ENCODE measurements at places on chromosomes 2 and 18.

GRCh38 chr2:125471963-125472362 is 1184.0 kb upstream of the GYPC start:
- peak; percentile 1 for DNase-seq

- DNase-seq: peak; percentile 40
Observed at GRCh38 chr2:97995026-97995733, 568 bp downstream of the TMEM131 start.

GRCh38 chr18:35658112-35658511 is 76.6 kb downstream of the GALNT1 start:
- no peak for DNase-seq

GRCh38 chr2:45622336-45623075 is 11.4 kb upstream of the SRBD1 start:
- DNase-seq: no peak

DNA sequence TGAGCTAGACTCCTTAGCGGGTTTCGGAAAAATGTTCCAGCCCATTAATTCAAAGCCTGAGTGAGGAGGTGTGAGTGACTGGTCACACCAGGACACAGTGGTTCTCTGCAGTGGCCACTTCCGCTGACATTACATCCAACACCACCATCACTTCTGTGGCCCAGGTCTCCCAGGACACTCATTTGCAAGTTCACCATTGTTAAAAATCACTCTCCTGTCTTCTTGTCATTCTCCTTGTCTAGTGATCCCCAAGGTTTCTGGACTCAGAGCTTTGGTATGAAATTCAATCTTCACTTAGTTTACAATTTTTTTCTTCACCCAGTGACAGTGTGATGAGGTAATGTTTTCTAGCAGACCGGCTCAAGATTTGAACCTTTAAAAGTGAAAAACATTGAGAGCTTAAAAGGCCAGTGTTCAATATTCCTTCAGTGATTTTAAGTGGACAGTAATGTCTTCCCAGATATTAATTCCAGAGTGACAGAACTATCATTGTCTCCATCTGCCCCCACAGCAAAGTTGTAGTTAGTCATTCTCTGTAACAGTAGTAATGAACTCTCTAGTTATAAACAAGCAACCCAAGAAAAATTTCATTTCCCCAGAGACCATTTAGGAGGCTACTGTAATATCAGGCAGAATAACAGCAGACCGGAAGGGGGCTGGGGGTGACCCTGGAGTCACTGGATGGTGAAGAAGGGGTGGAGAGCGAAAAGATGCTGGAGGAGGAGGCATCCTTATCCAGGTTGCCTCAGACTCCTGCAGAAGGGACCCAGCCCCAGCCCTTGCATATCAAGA is 164.9 kb downstream of the GFPT1 start:
- peak; percentile 59 for DNase-seq

DNA sequence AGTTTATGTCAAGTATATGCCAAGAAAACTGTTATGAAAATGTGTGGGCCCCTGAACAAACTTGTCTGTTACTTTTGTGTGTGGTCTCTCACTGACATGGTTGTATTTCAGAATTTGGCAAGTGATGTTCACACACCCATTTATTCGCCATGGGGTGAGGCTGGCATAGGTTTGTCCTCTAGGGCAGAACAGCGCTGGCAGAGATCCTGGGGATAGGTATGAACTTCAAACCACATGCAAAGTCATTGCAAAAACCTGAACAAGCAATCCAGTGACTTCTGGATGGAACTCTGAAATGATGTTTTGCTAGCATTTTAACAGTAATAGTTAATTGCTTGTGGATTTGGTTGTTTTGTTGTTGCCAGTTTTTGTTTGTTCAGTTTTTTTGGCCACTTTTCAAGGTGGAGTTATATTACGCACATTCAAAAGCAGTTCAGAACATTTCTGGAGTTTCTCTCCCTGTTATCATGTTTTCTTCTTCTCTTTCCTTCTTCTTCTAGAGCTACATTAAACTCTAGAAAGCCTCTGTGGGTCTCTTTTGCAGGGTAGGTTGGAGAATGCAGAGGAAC is 78.5 kb downstream of the MDH1 start:
- peak; percentile 48 for DNase-seq

DNA sequence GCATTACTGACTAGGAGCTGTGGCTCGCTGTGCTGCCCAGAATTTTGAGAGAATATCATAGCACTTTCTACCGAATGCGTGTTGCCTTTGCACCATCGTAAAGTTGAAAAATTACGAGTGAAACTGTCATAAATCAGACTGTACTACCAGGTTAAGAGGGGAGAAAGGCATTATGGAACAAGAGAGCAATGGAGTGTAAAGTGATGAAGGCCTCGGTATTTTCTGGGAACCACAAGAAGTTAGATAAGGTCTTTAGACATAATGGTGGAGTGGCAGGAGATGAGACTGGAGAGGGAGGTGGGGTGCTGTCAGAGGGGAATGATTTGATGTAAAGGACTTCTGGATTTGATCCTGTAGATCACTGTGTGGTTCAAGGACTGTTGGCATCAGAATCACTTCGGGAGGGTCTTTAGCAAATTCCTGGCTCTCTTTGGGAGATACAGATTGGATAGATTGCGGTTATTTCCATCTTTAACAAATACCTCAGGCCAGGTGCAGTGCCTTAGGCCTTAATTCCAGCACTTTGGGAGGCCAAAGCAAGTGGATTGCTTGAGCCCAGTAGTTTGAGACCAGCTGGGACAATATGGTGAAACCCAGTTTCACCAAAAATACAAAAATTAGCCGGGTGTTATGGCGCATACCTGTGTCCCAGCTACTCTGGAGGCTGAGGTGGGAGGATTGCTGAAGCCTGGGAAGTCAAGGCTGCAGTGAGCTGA is 4.9 kb upstream of the ADGRF3 start:
- DNase-seq: no peak
